ENCODE measurements at places on chromosomes 16 and 17.
A peak's percentile ranks its signal among the peaks of the same experiment; 100 is the strongest.

DNA sequence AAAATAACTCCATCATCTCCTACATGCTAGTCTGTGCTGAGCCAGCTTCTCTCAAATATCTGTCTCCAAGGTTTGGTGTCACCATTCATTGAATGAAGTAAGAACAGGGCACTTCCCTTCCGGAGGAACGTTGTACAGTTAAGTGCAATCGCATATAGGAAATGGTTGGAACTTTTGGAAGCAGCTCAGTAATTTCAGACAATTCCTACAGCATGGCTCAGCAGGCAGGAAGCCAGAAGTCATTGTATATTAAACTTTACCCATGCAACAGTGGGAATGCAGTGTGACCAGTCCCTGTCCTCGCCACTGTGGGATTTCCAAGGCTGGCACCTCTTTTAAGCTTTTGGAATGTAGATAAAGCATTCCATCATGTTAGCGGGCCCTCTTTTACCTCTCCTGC is 51.1 kb upstream of the MYH2 start:
- no peak for DNase-seq

- no peak for DNase-seq
Observed at GRCh38 chr17:48143629-48144028, 36.1 kb downstream of the SNX11 start.

DNA sequence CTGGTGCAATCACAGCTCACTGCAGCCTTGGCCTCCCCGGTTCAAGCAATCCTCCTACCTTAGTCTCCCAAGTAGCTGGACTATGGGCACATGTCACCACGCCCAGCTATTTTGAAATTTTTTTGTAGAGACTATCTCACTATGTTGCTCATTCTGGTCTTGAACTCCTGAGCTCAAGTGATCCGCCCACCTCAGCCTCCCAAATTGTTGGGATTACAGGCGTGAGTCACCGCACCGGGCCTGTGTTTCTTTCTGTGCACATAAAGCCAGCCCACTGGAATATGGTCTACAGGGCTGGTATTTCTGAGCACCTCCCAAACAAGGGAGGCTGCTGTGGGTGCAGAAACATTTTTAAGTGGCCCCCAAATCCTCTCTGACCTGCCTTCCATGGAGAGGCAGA is 8.4 kb downstream of the TMEM95 start:
- peak; percentile 53 for DNase-seq

GRCh38 chr17:78040440-78041385 is 82.2 kb downstream of the TNRC6C start:
- DNase-seq: peak; percentile 77

- DNase-seq: peak; percentile 96
Observed at GRCh38 chr16:29995911-29996765, at the start of gene INO80E. TSS of gene INO80E (plus strand) at chr16:29996241. CDS start at chr16:29996311, 70 bp downstream.

DNA sequence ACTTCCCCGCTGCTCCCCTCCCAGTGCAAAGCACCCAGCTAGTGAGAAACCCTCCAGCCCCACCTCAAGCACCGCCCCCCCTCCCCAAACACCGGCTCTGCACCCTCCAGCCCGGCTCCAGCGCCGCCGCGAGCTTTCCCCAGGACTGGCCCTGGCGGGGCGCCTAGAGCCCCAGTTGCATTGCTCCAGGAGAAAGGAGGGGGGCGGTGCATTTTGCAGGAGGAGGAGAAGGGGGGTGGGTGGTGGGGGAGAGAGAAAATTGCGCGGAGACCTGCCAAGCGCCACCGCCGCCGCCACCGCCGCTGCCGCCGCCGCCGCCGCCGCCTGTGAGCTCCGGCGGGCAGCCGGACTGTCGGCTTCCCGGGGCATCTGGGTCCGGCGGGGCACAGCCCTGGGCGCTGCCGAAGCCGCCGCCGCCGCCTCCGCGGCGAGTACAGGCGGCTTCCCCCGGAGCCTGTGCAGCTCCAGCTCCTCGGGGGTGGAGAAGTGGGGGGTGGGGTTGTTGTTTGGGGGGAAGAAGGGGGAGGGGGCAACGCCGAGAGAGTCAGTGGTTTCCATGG is 333 bp upstream of the NOG start:
- peak; percentile 52 for DNase-seq

DNA sequence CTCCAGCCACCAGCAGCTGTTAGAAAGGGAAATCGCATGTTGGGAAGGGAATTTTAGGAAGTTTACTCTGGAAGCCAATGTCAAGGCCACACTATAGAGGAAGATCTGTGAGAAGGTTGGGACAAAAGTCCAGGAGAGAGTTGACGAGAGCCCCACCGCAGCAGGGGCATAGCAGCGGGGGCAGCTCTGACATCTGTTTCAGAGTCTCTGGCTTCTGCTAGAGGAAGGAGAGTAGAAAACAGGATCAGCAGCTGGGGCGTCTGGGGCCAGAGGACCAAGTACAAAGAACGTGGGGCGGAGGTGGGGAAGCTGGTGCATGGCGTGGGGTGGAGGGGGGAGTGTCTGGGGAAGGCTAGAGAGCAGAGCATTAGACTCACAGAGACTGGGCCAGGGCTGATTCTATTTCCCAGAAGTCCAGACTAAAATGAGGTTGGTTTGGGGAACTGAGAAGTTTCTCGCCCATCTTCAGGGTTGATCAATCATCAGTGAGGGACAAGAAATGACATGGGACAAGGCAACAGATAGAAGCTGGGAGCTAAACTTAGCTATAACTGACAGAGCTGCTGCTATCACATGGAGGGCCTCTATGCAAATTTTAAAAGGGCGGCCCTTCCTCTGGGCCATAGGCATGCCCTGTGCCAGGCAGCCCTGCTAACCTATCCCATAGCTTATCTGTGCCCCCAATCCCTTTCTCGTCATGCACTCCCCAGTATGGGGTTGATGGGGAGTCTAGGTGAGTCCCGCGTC is 1.2 kb downstream of the RABEP2 start:
- DNase-seq: no peak

DNA sequence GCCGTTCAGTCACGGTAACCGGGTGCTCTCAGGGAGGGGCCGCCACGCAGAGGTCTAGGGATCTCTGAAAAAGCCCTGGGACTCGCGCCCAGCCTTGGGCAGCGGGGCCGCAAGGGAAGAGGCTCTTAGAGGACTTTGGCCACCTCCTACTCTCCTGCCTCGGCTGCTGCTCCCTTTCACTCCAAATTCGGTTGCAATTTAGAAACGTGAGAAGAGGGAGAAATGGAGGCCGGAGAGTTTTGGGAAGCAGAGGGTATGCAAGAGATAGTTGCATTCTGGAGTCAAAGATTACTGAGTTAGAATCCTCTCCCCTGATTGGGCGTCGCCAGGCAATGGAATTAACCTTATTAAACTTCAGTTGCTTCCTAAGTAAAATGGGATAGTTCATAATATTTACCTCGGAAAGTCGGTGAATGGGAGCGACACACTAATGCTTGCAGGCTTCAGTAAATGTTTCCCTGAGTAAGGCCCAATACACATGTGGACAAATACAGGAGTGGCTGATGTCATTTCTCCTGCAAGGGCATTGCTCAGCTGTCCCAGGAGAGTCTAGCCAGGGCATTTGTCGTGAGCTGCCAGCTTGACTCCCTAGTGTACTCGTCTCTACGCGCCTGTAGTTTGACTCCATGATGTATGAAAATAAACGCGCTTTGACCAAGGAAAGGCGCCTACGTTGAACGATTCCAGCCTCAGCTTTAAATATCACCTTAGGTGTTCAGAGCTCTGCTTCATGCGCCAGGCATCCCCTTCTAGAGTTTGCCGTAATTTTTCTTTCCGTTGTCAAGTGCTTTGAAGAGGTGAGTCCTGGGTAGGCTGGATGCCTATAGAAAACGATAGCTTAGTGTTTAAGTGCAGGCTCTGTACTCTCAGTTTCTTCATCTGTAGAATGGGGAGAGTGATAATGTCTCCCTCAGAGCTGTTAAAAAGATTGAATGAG is 667 bp downstream of the OGFOD1 start:
- peak; percentile 35 for DNase-seq

- peak; percentile 20 for DNase-seq
Observed at GRCh38 chr17:68602289-68602688, 1.1 kb upstream of the FAM20A start.

DNA sequence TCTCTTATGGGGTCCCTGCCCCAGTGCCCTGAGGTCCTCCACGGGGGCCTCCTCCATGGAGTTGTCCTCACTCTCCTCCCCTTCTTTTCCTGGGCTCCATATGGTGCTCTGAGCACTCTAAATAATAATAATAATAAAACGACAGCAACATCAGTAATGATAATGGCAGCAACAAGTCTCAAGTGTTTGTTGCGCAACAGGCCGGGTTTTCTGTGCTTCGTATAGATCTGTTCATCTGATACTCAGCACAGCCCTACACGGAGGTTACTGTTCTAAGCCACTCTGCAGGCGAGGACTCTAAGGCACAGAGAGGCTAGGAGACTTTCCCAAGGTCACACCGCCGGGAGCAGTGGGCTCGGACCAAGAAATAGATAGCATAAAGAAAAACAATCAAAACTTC is 13.7 kb downstream of the CIBAR2 start:
- DNase-seq: no peak

- no peak for DNase-seq
Observed at GRCh38 chr17:13640551-13640950, 38.8 kb upstream of the HS3ST3A1 start.
